Caco-2 (cell line): ENCODE measurements at places on chromosomes 1 and 21.

DNA sequence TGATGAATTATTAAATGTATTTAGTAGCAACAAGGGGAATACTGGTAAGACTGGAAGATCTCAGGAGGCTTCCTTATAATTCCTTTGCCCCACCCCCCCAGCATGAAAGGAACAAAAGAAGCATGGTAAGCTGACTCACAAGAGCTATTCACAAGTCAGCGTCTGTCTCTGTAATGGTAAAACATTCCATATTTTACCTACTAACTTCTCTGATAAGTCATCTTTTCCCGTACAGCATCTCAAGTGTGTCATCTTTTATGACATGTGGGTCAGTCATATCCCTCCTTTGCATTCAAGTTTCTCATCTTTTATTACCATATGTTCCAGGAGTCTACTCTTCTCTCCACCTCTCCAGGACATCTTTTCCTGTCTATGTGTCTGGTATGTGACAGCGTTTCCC, 241.3 kb downstream of the PLA2G4A start:
- no peak for DNase-seq

DNA sequence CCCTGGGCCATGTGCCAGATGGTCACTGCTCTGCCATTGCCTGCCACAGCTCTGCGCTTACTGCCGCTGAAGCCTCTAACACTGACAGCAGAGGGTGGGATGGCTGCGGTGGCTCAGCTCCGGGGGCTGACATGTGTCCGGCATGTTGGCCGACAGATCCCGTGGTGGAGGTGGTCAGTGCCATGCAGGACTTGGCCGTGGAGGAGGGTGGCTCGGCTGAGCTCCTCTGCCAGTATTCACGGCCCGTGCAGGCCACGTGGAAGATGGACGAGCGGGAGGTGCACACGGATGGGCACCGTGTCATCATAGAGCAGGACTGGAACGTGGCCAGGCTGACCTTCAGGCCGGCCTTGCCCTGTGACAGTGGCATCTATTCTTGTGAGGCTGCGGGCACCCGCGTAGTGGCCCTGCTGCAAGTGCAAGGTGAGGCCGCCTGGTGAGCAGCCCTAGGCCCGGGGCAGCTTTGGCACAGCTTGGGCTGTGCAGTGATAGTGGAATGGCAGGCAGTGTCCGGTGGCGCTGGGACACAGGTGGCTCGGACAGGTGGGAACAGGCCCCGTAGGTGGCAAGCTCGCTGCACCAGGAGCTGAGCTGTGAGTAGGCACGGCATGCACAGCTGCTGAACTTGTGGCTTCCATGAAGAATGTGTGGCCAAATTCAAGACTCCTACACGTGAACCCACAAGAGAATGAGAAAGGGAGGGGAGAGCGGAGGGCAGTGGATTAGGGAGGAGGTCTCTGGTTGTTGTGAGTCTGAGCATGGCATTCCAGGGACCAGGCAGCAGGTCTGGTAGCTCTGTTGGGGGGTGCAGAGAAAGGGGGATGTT, 91.8 kb downstream of the TRIM11 start:
- DNase-seq, result no peak

GRCh38 chr1:32871364-32872191, 866 bp upstream of the FNDC5 start:
- DNase-seq, result no peak

- DNase-seq, result peak; percentile 59
Measured at GRCh38 chr1:209095627-209096595, 487.6 kb upstream of the CAMK1G start.

- DNase-seq, result no peak
Measured at GRCh38 chr1:2210786-2211185, 16.2 kb upstream of the FAAP20 start.

- no peak for DNase-seq
Measured at GRCh38 chr1:151846062-151846568, 6.5 kb upstream of the C2CD4D start.

GRCh38 chr21:45988366-45989347, 7.1 kb downstream of the COL6A1 start:
- DNase-seq, result no peak

DNA sequence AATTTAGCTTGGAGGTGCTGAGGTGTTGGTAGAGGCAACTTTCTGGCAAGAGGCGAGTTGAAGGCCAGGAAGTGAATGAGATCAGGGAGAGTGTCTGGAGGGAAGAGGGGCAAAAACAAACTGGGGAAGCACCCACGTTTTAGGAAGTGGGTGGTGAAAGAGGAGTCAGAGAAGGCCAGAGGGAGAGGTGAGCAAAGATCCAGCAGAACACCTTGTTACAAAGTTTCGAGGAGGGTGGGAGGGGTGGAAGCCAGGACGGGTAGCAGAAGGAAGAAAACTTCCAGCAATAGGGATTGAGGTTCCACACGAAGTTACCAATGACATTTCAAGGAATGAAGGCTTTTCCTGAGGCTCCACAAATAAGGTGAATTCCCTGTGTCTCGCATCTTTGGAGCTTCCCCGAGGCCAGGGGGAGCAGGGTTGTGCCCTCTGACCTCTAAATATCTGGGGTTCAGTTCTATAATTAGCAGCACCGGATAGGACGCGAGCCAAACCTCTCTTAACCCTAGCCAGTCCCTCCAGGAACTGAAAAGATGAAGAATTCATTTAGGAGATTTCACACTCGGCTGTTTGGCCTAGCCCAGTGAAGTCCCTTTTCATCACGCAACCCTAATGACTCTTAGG, 578 bp upstream of the SESN2 start:
- no peak for DNase-seq

DNA sequence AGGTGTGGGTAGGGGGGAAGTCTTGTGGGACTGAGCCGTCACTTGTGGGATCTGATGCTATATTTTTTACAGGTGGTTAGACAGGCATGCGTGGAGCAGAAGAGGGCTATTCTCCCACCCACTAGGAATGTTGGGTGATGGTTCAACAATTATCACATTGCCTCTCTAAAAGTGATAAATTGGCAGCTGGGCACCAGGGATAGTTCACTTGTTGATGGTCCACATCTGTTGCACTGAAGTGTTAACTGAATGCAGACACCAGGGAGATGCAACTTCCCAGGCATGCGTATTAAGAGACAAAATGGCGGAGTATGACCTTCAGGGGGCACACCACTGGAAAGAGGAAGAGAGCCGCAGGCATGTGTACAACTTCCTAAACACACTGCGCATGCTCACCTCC, 193.3 kb upstream of the TNR start:
- no peak for DNase-seq

DNA sequence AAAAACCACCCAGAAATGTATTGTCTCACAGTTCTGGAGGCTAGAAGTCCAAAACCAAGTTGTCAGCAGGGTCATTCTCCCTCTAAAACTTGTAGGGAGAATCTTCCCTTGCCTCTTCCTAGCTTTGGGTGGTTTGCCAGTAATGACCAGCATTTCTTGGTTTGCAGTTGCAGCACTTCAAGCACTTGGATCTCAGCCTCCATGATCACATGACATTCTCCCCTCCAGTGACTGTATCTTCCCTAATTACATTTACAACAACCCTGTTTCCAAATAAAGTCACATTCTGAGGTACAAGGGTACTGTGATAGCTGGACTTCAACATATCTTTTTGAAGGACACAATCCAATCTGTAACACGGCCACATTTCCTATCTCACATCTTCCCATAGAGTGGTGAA, 37.2 kb downstream of the EVI5 start:
- DNase-seq, result no peak

DNA sequence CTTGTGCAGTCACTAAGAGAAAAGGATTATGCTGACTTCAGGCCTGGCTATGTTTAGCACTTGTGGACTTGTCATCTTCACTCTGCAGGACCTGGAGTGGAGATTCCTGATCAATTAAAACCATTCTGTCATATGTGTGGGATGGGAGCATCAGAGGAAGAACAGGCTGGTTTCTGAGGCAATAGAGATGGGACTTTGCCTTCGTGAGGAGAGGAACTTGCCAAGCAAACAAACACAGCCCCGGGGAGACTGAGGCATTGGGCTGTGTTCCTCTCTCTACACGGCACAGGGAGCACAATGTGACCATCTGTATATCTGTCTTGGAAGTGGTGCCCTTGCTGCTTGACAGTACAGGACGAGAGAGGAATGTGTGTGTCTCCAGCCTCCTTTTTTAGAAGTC, 23.1 kb downstream of the VASH2 start:
- DNase-seq, result no peak

- no peak for DNase-seq
Measured at GRCh38 chr1:46474570-46474969, 15.1 kb upstream of the DMBX1 start.

GRCh38 chr1:41639332-41639936, 155.0 kb upstream of the EDN2 start:
- DNase-seq, result no peak

GRCh38 chr1:180548686-180549317, 10.0 kb upstream of the OVAAL start:
- DNase-seq, result no peak

DNA sequence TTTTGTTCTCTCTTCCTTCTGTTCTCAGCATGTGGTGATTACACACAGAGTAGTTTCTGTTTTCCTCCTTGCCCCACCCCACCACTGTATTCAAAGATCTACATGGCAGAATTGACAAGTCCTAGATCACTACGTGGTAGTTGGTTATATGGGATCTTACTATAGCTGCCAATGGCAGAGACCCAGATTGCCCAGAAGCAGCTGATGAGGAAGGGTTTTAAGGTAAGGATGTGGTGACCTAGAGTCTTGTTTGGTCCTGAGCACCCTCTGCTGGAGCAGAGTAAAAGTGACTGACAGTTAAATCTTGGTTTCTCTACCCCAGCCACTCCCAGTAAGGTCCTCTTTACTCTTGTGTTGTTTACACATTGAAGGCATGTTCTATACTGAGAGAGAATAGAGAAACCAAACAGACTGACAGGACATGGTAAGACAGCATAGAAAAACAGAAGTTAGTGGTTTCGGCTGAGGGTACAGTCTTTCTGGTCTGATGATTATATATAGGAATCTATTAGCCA, 22.8 kb upstream of the STRIP1 start:
- DNase-seq, result peak; percentile 41

GRCh38 chr1:217599154-217599553, 31.7 kb downstream of the GPATCH2 start:
- no peak for DNase-seq

- DNase-seq, result no peak
Measured at GRCh38 chr1:113552244-113552643, 161.9 kb downstream of the MAGI3 start.

DNA sequence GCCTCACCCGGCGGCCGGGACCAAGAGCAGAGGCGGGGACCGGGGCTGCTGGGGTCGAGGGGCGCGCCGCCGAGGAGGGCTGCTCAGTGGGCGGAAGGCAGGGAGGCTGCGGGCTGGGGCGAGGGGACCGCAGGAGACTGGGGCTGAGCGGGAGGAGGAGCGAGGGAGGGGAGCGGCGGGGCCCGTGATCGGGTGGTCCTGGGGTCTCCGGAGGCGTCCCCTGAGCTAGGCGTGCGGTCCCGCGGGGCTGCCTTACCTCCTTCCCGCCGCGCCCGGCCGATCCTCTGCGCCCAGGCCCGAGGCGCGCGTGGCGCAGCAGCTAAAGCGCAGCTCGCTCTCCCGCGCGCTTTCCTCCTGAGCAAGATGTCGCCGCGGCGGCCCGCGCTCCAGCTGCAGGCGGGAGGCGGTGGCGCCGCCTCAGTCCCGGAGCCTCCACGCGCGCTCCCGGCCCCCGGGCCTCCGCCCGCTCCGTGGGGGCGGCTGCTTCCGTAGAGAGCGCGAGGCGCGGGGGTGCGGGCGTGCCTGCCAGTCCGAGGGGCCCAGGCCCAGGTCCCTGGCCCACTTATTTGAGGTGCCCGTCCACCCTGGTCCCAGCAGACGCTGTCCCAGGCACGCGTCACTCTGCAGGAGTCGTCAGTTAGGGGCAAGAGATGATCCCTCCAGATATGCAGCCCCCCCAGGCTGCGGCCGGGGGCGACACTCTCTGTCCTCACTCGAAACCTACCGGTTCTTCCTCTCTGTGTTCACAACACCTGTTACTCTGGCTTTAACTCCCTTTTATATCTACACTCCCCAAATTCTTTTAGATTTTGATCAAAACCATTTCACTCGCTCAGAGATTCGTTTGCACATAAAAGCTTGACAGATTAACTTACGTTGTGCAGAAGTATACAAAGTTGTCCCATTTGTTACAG, at the start of gene CCSAP:
Gene CCSAP (minus strand): TSS at position 392 of the 914 bp plus-strand sequence. CDS start 582 bp downstream, outside the sequence.
- peak; percentile 41 for DNase-seq

- DNase-seq, result peak; percentile 75
Measured at GRCh38 chr1:115771847-115772457, 3.4 kb upstream of the CASQ2 start.

DNA sequence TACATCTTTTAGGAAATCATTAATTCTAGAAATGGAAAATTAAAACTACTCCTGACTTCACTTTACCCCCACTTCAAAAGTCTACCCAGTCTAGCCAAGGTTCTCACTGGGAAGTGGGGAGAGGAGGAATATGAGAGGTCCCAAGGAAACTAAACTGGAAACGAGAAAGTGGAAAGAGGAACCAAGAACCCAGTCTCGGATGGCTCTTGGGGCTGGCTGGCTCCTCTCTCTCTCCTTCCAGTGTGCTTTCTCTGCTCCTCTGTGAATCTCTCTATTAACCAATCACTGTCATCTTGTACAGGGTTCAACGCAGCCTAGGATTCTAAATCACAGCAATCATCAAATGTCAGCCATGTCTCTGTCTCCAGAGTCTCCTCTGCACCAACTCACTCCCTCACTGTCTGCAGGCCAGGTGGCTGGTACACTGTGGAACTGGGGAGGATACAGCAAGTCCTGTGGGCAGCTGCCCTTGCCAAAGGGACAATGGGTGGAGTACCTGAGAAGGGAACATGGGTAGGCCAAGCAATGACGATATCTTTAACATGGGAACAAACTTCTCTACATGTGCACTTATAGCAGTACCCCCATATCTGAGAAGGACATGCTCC, 33.7 kb downstream of the GNB1 start:
- DNase-seq, result no peak

- DNase-seq, result no peak
Measured at GRCh38 chr1:101697072-101697471, 299.7 kb downstream of the OLFM3 start.

- peak; percentile 16 for DNase-seq
Measured at GRCh38 chr21:34775793-34776192, 107.0 kb downstream of the CLIC6 start.

DNA sequence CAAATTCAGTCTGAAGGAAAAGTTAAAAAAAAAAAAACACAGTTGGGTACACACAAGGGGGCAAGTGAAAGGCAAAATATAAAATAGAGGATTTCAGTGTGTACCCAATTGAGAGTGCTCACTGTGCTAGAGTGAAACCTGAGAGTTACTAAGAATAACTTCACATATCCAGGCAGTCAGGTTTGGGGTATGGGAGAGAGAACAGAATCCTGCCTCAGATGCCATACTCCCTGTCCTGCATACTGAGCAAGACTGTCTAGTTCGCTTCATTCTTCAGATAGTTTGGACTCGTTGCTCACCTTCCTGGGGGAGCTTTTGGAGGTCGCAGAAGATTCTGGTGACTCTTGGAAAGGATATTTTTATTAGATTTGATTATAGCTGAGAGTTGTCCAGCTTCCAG, 20.4 kb downstream of the CEP85 start:
- DNase-seq, result no peak

- no peak for DNase-seq
Measured at GRCh38 chr1:117146072-117146471, 24.5 kb upstream of the TRIM45 start.

DNA sequence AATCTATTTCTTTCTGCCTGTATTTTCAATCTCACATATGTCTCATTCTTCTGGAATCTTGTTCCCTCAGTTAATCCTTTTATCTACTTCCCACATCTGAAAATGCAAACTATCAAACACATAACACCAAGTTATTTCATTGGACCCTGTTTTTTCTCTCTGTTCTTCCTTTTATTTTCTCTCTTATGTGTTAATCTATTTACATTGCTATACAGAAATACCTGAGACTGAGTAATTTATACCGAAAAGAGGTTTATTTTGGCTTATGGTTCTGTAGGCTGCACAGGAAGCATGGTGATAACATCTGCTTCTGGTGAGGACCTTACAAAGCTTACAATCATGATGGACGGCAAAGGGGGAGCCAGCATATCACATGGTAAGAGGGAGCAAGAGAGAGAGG, 247.6 kb downstream of the TGFB2 start:
- no peak for DNase-seq
